Type B pancreatic cell (in vitro differentiated cells): ENCODE measurements at places on chromosomes 16 and 17.

- DNase-seq: no peak
Observed at GRCh38 chr17:22600644-22601298, 908.4 kb downstream of the KCNJ18 start.

DNA sequence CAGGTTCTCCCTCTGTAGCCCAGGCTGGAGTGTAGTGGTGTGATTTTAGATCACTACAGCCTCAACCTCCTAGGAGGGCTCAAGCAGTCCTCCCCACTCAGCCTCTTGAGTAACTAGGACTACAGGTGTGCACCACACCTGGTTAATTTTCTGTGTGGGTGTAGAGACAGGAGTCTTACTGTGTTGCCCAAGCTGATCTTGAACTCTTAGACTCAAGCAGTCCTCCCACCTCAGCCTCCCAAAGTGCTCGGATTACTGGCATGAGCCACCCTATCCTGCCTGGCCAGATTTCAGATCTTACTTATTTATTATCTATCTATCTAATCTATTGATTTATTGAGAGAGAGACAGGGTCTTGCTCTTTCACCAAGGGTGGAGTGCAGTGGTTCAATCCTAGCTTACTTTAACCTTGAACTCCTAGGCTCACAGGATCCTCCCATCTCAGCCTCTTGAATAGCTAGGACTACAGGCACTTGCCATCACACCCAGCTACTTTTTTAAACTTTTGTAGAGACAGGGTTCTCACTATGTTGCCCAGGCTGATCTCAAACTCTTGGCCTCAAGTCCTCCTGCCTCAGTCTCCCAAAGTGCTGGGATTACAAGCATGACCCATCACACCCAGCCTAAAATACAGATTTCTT is 61.8 kb downstream of the TUBD1 start:
- no peak for DNase-seq

DNA sequence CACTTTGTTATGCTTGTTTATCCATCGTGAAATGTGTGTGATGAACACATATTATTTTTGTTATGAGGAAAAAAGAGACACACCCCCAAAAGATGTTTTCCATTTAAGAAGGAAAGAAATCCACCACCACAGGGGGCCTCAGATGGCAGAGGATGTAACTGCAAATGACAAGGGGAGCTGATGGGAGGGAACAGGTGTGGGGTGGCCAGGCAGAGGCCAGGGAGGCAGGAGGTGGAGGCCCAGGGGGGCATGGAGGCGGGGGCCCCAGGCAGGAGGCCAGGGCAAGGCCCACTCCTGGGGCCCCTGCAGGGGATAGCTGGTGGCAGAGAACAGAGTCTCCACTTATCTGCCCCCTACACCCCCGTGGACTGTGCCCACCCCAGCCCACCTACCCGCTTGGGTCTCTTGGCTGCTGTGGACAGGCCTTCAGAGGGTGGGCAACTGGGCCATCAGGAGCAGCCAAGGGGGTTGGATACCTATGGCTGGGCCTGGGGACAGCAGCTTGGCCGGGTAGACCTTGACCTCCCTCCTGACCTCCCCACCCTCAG is 28.0 kb downstream of the PPL start:
- DNase-seq: no peak

DNA sequence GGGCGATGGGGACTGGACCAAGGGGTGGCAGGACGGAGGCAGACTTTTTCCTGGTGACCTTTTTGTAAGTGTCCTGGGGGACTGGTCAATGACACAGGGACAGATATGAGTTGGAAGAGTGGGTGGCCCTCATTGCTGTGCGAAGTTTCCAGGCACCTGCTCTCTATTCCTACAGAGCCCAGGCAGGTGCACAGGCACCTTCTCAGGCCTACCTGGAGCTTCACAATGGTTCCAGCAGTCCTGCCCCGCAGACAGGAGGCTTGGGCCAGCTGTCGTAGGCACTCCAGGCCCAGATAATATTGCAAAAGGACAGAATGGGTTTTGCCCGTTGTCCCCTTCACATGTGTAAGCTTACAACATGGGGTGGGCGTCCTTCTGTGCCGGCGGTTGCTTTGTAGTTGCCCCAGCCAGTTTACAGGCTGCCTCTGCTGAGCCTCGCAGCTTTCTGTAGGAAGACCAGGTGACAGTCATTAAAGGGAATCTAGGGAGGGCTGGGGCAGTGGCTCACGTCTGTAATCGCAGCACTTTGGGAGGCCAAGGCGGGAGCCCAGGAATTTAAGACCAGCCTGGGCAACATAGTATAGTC is 84.3 kb downstream of the ARHGAP23 start:
- no peak for DNase-seq

DNA sequence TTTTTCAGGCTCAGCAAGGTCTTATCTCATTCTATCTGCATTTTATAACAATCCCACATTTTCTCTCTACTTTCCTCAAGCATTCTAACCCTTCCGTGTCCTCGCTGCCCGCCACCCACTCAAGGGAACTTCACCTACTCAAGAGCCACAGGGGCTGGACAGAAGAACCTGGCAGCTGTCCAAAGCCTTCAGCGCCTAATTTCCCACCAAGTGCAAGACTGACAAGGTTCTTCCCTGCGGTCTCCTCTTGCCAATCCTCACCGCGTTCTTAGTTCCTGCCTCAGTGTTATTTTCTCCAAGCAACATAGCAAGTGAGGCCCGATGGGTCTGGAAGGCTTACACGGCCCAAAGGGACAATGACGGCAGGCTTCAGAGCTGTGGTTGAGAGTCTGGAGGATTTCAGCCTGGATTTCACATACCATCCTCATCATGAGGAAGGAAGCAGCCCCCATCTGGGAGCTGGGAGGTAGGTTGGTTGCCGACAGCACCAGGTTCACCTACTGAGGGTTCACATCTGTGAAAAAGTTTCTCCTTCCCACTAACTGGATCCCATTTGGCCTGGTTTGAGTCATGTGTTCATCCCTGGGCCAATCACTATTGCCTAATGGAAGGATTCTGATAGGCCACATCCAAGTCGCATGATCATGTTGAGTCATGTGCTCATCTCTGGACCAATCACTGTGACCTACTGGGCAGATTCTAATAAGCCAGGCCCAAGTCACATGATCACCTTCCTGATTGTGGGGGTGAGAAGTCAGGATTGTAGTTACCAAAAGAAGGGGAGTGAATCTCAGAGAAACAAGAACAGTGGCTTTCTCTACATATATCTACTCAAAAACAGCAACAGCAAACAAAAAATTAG is 108.2 kb downstream of the N4BP1 start:
- no peak for DNase-seq

- DNase-seq: no peak
Observed at GRCh38 chr17:56913353-56913866, 439 bp downstream of the TRIM25 start.

DNA sequence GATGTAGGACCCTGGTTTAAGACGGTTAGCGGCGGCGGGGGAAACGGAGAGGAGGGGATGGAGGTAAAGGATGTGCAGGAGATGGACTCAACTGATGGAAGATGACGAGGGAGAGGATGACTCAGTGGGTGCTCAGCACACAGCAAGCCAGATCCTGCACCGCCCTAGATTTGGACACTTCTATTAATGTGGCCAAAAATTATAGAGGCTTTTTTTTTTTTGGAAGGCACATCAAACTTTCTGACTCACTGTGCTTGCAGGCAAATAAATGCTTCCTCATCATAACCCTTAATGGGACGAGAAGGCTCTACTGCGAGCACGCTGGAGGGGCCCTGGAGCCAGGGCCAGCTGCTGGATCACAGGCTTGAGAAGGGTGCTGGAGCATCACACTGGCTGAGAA is 36.0 kb downstream of the RTN4RL1 start:
- DNase-seq: no peak

DNA sequence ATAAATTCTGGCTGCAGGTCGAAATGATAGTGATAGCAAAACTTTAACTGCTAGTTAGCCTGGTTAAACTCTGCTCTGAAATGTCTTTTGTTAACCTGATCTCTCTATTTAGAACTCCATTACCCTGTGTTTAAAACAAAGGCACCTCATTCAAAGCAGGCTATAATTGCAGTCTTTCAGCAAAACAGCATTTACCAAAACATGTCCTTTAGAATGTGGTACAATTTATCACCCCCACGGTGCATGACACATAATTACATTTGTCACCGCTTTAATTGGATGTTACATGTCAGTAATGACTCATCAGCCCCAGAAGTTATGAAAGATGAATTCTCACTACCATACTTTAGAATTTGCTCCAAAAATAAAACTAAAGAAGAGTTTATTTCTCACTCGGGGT is 295.4 kb downstream of the TOX3 start:
- no peak for DNase-seq

- DNase-seq: no peak
Observed at GRCh38 chr17:15157051-15157450, 108.1 kb downstream of the PMP22 start.

GRCh38 chr16:85686912-85687591 is 1.7 kb downstream of the GINS2 start:
- DNase-seq: no peak

DNA sequence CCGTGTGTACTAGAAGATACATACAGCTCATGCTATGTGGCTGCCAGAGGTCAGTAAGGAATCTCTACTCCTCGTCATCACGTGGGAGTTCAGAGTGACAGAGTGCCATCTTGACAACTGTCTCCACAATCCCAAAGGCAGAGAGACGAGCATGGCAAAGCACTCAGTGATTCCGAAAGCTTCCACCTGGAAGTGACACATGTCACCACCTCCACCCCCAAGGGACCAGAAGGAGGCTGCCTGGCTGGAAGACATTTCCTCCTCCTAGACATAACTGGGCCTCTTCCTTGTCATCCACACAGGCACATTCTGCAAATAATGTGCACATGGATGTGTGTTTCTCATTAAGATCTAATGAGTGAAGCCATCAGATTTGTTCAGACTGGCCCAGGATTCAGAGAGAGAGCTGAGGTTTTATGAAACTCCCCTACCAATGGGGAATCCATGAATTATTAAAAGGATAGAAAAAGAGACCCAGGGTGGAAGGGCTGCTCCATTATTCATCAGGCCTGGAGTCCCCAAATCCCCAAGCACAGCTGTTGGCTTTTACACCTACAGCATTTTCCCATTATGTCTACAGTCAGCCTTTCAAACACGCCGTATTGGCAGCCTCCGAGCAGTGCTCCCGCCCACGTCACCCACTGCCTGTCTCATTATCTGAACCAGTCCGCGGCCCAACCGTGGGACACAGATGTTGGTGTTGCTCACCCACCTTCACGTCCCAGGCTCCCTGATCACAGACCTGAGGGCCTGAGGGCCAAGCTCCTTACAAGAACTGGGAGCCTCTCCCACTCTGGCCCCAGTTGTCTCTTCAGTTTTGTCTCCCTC is 3.3 kb upstream of the CACNG5 start:
- no peak for DNase-seq

- no peak for DNase-seq
Observed at GRCh38 chr17:75693500-75694481, 26.7 kb downstream of the SAP30BP start.

DNA sequence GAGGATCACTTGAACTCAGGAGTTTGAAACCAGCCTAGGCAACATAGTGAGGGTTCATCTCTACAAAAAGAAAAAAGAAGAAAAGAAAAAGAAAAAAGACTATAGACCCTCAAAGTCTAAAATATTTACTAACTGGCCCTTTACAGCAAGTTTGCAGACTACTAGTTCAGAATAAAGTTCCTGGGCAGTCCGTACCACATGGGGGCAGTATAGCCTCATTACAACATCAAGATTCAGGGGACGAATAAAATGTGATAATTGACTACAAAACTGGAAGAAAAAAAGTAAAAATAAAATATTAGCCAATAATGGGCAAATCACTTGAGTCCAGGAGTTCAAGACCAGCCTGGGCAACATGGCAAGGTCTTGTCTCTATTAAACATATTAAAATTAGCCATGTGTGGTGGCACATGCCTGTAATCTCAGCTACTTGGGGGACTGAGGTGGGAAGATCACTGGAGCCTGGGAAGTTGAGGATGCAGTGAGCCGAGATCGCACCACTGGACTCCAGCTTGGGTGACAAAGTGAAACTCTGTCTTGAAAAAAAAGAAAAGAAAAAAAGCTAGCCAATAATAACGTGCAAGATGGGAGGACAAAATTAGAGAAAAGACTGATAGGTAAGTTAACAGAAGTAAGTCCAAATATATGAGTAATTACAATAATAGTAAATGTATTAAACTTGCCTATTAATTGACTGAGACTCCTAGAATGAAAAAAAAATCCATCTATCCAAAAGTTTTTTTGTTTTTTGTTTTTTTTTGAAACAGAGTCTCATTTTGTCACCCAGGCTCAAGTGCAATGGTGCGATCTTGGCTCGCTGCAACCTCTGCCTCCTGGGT is 129.4 kb upstream of the SEC14L1 start:
- no peak for DNase-seq

DNA sequence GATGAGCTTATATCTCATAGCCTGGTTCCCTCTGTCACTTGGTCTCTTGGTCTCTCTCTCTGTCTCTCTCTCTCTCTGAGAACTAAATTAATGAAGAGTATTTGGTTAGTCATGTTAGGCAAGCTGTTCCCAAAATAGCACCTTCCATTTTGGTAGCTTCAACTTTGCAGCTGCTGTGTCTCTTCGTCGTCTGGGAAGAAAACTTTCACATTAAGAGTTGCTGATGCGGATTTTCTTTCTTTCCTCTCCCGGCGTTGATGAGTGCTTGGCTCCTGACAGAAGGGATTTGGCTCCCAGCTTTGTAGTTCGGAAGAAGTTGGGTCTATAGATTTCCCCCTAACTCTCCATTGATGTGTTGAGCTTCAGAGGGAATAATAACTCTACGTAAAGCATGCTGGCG is at the start of gene RBFOX1:
Gene RBFOX1, plus strand, starts transcription at position 235 of the 400 bp plus-strand sequence.
- DNase-seq: no peak

DNA sequence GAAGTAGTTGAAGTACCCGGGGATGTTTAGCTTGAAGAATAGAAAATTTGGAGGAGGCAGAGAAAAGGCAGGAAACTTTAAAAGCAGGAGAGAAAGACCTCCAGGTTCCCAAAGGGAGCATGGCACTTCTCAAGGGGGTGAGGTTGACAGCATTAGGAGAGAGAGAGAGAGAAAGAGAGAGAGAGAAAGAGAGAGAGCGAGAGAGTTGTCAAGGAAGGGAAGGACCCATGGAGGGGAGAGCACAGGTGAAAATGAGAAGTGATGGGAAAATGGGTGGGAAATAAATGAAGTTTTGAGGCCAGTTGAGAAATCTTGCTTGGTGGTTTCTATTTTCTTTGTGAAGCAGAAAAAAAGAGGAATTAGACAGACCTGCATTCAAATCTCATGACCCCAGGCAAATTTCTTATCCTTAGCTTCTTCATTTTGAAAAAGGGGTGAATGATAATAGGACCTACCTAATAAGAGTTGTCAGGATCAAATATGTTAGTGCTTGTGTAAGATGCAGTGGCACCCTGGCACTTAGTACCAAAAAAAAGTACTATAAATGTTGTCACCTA is 24.0 kb downstream of the PRKCB start:
- no peak for DNase-seq
